MCF 10A (cell line): ENCODE measurements at places on chromosomes 5 and 9. TPM values are rescaled to one million over a fixed set of nuclear protein-coding genes. Genes with fewer than 3 reads are reported as not detected.

- H3K4me3 ChIP-seq = no peak overlapping the region
- H3K36me3 ChIP-seq = no peaks in the 10 kb centered on the region
- no peaks in the 10 kb centered on the region for H3K27me3 ChIP-seq
- H3K27ac ChIP-seq = no peak overlapping the region
- no peak for DNase-seq
Observed at GRCh38 chr5:12614608-12615007, 710.4 kb upstream of the CTNND2 start.

- H3K27me3 ChIP-seq = peaks cover 42% of the 10 kb centered on the region
- DNase-seq = no peak
- H3K36me3 ChIP-seq = peaks cover 5% of the 10 kb centered on the region
- H3K4me1 ChIP-seq = no peaks in the 10 kb centered on the region
- H3K27ac ChIP-seq = no peak overlapping the region
- H3K4me3 ChIP-seq = no peak overlapping the region
Observed at GRCh38 chr9:134229466-134230091, 65.2 kb upstream of the RNU6ATAC start.

DNA sequence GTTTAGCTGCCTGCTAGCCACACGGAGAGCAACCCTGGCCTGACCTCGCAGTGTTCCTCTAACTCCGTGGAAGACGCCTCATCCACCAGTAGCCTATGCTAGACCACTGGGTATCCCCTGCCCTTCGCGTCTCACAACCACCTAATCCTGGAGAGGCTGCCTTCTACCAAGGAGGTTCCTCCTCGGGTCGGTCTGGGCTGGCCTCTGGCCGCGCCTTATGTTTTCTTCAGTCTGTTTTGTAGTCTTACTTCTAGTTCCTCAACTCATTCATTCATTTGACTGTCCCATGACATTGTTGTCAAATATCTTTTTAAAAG, 1.6 kb upstream of the TPM2 start:
- no peak for DNase-seq
- peak overlapping the region; percentile 79 for H3K4me3 ChIP-seq
- H3K36me3 ChIP-seq = peaks cover 10% of the 10 kb centered on the region
- H3K27ac ChIP-seq = peak overlapping the region; percentile 72

DNA sequence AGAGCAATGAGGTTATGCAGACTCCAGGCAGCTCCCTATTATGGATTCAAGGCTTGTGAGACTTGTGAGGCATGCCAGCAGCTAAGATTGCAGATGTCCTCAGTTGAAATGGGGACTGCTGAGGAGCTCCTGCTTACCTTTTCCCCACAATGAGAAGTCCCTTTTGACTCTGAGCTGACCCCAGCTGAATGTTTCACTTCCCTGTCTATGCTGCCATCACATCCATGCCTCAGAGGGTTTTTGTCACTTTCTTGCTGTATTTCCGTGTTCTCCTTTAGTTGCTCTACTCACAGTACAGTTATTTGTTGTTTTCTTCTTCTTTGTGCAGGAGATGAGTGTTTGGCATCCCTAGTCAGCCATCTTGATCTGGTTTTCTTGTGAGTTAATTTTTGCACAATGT, 18.8 kb upstream of the OR2S2 start:
- H3K4me1 ChIP-seq = no peaks in the 10 kb centered on the region
- DNase-seq = no peak
- H3K36me3 ChIP-seq = no peaks in the 10 kb centered on the region
- H3K4me3 ChIP-seq = no peak overlapping the region

- no peaks in the 10 kb centered on the region for H3K27me3 ChIP-seq
- no peak overlapping the region for H3K27ac ChIP-seq
- H3K4me3 ChIP-seq = no peak overlapping the region
- no peaks in the 10 kb centered on the region for H3K36me3 ChIP-seq
Observed at GRCh38 chr9:38380230-38380871, 12.2 kb upstream of the ALDH1B1 start.

DNA sequence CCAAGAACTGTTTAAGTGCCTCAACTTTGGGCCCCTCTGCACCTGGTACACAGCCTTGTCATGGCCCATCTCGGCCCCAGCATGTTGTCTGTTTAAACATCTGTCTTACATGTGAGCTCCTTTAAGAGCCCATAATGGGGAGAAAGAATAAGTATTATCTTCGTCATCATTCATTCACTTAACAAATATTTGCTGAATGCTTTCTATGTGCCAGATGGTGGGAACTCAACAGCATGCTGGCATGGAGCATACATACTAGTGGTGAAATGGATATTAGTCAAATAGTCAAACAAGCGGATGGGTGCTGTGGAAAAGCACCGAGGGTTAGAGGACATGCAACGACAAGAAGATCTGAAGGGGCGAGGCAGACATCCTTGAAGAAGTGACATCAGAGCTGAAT, 54.5 kb downstream of the GABBR2 start:
- no peak overlapping the region for H3K4me3 ChIP-seq
- DNase-seq = no peak
- peaks cover 38% of the 10 kb centered on the region for H3K27me3 ChIP-seq

GRCh38 chr5:35266276-35266675, 36.0 kb upstream of the PRLR start:
- no peaks in the 10 kb centered on the region for H3K27me3 ChIP-seq
- no peak overlapping the region for H3K4me3 ChIP-seq
- no peak for DNase-seq
- H3K27ac ChIP-seq = no peak overlapping the region

FBLL1 gene
- total RNA-seq = 0.42 TPM in 1 of 2 replicates, not detected in the other

TLX3 gene
- not detected in 2 replicates for total RNA-seq
